ENCODE measurements at places on chromosomes 3 and 15.
A peak's percentile ranks its signal among the peaks of the same experiment; 100 is the strongest.

GRCh38 chr3:71806736-71807135 lies 21.8 kb upstream of the PROK2 start:
- DNase-seq: no peak

GRCh38 chr3:133038089-133038730 lies at the start of gene TMEM108:
TMEM108 (plus strand) TSS chr3:133038391.
- peak; percentile 2 for DNase-seq

- DNase-seq: no peak
Observed at GRCh38 chr3:99250272-99250671, 348.8 kb upstream of the DCBLD2 start.

DNA sequence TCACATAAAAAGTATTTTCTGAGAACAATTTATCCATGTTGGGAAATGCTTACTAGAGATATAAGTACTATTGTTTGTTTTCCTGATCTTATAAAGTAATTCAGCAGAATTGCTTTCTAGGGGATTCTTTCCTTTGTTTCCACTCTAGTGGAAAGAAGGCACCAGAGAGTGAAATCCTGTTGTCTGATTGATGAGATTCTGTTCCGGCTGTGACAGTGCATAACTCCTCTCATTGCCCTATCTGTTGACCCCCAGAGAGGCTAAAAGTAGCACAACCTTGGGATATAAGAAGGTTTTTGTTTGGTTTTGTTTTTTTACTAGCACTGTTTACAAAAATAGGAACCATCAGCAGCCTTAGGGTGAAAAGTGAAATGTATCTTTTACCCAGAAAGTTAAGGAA lies 114.1 kb downstream of the ALCAM start:
- DNase-seq: no peak

DNA sequence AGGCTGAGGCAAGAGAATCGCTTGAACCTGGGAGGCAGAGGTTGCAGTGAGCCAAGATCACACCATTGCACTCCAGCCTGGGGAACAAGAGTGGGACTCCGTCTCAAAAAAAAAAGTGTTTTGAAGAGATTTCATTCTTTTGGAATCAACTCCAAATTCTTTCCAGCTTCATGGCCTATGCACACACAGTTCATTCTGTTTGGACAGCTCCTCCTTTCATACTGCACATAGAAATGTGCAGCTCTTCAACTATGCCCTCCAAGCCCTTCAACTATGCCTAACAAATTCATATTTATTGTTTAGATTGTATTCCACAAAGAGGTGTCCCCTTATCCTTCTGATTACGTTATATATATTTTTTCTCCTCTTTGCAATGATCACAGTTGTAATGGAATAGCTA lies 4.2 kb downstream of the TP53BP1 start:
- DNase-seq: no peak

DNA sequence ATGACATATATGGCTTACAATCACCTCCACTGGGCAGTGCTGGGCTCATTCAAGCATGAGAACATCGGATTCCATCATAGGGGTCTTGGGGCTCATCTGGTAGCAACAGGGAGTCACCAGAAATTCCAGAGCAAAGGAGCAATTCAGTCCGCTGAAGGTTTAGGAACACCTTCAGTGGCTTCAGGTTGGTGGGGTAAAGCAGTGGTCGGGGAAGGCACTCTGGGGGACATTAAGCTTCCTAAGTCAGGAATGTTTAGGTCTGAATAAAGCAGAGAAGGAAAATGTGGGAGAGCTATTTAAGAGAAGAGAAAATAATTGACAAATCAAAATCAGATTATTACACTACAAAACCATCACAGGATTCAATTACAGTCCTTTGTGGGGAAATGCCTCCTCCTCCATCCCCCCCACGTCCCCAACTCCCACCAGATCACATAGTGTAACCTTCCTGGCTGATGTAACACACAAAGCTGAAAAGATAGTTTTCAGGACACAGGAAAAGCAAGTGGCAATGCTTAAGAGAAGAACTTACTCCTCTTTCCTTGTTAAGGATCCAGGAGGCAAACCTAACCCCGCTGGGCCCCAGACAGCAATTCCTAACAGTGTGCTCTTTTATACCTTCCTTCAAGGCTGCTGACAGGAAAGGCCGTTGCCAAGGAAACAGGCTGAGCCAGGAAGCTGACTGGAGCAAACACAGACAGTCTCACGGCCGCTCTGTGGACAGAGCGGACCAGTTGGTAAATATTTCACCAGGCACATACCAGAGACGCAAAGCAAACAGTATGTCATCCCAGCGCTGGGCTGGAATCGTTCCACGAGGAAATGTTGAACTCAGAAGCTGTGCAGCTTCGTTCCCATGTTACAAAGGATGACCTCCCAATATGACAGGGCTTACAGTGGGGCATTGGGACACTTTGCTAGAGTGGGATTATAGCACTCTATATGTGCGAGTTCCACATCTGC lies 57.5 kb upstream of the LMCD1 start:
- DNase-seq: no peak

DNA sequence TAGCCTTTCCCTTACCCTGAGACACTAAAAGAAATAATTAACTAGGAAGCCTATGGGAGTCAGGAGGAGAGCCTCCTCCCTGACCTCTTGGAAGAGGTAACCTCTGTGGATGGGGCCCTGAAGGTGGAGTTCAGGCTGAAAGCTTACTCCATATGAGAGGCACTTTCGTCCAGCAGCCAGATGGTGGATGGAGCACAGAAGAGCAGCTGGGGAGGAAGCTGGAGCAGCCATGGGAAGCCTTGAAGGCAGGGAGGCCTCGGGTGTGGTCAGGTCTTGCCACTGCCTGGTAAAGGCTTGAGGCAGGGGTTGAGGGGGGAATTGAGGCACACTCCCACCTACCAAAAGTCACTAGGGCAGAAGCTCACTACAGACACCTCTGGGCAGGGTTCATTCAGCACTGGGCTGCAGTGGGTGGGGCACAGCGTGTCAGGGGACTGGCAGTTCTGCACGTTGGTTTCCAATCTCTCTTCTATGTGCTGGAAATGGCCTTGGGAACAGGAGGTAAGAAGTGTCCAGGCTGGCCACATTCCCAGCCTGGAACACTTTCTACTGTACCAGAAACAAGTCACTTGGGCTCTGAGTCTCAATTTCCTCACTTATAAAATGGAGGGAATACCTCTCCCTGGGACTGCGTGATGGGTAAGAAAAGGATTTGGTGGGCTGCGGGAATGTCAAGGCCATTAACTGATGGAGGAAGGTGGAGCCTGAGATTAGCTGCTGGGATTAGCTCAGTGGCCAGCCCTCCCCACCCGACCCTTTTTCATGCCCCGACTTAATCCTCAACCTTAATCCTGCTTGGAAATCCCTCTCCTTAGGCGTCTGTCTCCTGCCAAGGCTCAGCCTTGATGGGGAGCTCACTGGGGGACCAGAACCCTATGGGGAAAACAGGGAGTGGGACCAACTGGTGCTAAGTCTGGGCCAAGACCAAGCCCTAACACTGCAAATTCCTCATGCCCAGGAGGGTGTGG lies 5.4 kb downstream of the PCBP4 start:
- no peak for DNase-seq

DNA sequence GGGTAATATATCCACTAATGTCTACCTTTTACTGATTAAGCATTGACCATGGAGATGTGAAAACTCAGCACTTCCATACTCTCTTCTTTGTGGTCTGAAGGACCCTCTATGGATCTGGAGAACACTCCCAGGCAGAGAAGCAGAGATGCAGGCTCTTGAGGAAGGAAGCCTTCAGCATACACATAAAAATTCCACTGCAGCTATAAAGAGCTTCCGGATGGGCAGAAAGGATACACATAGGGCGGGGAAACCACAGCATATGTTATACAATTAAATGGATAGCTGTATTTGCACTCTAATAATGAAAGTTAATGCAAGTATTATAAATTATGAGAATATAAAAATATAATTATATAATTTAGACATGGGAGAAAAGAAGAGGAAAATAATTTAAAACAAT lies 1258.2 kb upstream of the ALCAM start:
- no peak for DNase-seq

DNA sequence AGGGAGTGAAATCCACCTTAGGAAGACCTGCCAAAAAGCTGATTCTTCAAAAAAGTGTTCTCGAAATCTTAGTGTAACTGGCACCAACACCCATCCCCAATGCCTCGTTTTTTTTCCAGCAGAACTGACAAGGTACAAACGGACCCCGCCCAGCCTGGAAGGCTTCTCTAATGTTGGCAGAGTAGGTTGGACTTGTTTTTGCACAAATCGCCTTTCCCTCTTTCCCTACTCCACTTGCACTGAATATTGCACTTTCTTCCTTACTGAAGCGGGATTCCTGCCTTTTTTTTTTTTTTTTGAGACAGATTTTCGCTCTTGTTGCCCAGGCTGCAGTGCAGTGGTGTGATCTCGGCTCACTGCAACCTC lies 544 bp upstream of the TIMMDC1 start:
- DNase-seq: no peak

GRCh38 chr3:18740631-18741583 lies 315.8 kb upstream of the SATB1 start:
- peak; percentile 86 for DNase-seq

DNA sequence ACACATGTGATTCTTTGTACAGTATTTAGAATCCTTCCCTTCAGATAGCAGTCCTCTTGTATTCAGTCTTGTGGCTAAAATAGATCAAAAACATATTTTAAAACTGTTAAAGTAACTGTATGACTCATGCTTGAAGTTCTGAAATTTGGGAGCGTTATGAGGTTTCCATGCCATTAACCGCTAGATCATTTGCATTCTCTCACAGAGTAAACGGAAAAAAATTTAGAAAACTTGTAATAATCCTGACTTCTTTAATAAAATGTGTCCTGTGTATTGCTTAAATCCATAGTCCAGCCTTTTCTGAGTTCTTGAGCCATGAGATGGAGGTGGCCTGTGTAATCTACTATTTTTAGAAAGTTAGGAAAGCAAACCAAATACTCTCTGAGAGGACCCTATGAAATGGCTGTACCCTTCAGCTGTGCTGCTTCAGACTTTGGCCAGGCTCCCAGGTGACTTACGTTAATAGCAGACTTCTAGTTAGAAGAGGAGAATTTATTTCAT lies 33.8 kb downstream of the MBNL1 start:
- peak; percentile 53 for DNase-seq

GRCh38 chr3:177561769-177562392 lies 364.6 kb upstream of the TBL1XR1 start:
- DNase-seq: no peak

GRCh38 chr3:159763011-159763601 lies 225.5 kb upstream of the IL12A start:
- DNase-seq: peak; percentile 47

- DNase-seq: no peak
Observed at GRCh38 chr3:126263971-126264370, 83.6 kb upstream of the ALDH1L1 start.

DNA sequence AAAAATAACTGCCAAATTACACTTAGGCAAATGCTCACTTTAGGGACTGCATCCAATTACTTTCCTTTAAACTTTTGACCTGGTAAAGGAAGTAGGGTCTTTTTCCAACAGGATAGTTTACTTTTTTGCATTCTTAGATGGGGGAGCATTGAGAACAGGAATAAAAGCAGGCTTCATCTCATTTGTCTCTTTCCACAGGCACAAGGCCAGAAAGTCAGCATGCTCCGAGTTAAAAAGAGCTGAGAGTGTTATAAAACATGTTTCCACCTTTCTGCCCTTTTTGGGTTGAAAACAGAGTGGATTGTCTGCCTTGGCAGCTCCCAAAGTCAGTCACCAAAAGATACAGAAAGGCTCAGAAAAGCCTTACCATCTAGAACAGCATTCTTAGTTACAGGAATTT lies 404.9 kb upstream of the ALCAM start:
- no peak for DNase-seq

DNA sequence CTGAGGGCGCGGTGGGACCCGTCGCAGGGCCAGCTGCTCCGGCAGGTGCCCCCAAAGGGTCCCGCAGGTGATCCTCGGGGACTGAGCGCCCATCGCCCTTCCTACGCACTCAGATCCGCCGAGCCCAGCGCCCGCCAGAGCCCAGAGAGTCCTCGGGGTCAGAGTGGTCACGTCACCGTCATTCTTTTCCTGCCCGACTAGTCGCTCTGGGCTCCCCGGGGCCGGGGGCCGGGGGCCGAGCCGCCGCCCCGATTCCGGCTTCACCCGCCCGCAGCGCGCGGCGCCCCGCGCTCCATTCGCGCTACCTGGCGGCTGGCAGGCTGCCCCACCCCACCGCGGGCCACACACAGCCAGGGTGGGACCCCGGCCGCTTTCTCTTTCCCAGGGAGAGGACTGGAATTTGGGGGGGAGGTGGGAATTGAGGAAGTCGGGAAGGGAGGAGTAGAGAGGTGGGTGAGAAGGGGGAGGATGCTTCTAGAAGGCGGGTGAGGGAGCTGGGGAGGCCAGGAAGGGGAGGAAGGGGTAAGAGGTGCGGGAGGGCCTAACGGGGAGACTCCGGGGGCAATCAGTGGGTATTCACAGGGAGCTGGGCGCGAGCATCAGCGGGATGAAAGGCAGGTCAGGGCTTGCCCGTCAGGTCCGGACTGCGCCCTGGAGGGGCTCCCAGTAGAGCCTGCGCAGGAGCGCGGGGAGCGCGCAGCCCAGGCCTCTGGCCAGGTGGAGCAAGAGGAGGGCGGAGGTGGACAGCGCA lies 36.1 kb upstream of the EPHB3 start:
- no peak for DNase-seq

- DNase-seq: no peak
Observed at GRCh38 chr15:44023176-44023575, 171.9 kb downstream of the FRMD5 start.

DNA sequence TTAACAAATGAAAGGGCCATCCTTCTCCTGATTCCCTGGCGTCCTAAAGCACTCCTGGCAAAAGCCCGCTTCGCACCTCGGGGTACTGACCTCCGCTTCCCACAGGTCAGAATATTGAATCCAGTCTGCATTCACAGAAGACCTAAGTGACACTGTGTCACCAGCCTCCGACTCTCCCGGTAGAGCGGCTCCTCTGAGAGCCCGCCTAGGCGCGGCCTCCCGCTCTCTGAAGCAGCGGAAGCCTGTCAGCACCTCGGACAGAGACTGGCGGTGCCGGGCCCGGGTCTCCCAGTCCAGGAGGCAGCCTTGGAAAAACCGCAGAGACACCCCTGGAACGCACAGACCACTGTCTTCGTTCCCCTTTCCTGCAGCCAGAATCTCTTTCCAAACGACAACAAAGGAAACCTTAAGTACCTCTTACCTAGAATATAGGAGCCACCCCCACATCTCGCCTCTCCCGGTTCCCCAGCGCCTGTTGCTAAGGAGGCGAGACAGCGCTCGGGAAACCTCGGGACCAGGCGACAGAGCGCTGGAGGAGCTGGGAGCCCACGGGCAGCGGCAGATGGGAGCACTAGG lies 1.2 kb downstream of the GABRB3 start:
- DNase-seq: no peak

DNA sequence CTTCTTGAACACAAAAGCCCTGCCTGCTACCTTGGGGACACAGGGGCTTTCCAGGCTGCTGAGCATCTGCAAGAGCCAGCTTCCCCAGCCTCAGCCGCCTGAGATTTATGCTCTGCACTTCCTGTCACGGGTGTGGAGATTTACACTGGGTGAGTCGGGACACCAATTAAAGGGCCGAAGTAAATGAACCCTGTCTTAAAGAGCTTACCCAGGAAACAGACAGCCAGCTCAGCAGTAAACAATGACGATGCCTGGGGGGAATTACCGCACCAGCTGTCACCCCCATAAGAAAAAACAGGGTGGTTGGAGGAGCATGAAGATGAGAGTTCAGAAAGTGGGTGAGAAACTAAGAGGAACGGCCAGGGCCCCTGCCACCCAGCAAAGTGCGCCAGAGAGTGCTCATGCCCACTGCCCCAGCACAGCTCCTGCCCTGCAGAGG lies 37.5 kb upstream of the IQSEC1 start:
- peak; percentile 84 for DNase-seq
